Bladder microvascular endothelial cell (primary cell): ENCODE measurements at places on chromosomes 2 and 18. TPM values are rescaled to one million over a fixed set of nuclear protein-coding genes. Genes with fewer than 3 reads are reported as not detected.

CYP26B1 gene
- total RNA-seq: 0.16 and 1.2 TPM in 2 replicates

CAPN13 gene
- total RNA-seq: not detected in 2 replicates

UGT1A8 gene
- not detected in 2 replicates for total RNA-seq

NOL4 gene
- total RNA-seq: not detected in 2 replicates

SMAD2 gene
- 34.2 and 157 TPM in 2 replicates for total RNA-seq

SDC1 gene
- total RNA-seq: 0.65 and 1.4 TPM in 2 replicates
